D721Med (cell line): ENCODE measurements at places on chromosomes 11 and 22.

- DNase-seq, result no peak
These were observed 81.0 kb downstream of the TRMU start for GRCh38 chr22:46416520-46416871.

DNA sequence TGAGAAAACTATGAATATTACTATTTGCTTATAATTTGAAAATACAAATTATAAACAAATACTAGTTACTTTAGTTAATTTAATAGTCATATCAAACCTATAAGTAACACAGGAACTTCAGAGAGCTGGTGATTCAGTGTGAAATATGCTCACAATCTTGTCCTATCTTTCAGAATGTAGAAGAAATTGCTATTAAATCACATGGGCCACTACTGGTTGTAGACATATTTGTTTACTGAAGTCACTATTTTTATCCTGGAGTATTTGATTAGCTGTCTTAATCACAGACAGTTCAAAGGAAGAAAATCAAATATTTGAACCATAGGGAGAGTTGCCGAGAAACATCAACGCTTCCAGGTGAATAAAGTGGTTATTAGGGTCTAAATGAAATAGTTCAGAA, 187.6 kb upstream of the ANO3 start:
- no peak for DNase-seq

GRCh38 chr11:1936781-1937615, 10.1 kb upstream of the MRPL23 start:
- no peak for DNase-seq

GRCh38 chr11:68436162-68436888, 24.2 kb upstream of the PPP6R3 start:
- no peak for DNase-seq

GRCh38 chr11:79139900-79140299, 300.9 kb downstream of the TENM4 start:
- no peak for DNase-seq

DNA sequence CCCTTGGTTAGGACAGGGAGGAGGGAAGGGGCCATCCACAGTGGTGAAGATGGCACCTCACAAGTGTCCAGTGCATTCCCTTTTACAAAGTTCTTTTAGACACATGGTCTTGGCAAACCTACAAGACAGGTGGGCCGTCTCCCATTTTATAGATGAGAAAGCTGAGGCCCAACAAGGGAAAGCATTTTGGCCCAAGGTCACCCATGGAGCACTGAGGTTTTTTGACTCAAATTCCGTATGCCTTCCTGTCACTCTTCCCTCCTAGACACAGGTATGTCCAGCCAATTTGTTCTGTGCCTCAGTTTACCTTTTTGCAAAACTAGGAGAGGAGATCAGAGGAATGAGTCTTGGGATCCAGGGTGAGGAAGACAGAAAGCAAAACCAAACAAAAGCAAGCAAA, 1.2 kb downstream of the C1QTNF4 start:
- DNase-seq, result no peak

GRCh38 chr22:37633089-37633624, 6.3 kb upstream of the SH3BP1 start:
- DNase-seq, result no peak

DNA sequence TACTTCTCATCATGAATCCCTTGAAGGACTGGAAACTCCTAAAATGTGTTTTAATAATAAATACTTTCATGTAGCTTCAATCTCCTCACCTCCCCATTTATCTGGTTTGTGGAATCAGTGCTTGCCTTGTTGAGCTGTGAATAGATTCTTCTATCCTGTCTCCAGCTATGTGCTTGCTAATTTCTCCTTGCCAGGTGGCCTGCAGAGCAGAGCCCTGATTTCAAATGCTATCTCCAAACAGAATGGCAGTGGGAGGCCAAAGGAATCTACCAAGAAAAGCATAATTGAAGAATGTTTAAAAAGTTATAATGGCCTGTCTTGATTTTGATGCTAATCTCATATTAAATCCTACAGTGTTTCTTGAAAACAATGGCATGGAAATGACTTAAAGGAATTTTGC, 309.3 kb upstream of the CHORDC1 start:
- no peak for DNase-seq

DNA sequence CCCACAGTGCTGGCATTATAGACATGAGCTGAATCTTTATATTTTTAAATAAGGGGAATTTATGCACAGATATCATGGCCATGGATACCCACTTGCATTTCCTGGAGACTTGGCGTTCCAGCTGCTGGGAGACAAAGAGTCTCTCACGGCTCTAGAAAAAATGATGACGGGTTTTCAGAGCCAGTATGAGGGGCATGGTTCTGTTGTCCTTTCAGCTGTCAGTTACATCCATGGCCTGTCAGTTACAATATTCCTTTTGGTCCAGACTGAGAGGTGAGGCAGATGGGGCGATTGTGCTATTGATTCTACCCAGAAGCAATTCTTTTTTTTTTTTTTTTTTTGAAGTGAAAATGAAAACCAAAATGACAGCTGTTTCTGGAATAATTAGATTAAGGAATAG, 29.7 kb downstream of the USH1C start:
- DNase-seq, result no peak

DNA sequence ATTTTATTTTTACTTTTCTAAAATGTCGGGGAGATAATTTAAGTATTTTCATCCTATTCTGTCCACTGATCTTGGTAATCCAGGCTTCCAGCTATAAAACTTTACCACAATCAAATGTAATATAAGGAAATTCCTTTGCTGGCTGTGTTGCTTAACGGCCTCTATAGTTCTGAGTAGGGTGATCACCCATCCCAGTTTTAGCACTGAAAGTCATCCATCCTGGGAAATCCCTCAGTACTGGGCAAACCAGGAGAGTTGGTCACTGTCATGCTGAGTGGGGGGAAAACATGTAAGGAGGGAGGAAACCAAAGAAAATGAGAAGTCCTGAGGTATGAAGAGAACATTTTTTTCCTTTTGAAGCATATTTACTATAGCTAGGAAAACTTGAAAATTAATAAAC, 12.8 kb upstream of the BACE1-AS start:
- no peak for DNase-seq

GRCh38 chr11:12979928-12980689, 29.0 kb upstream of the RASSF10 start:
- DNase-seq, result no peak
